ENCODE measurements at places on chromosomes 7 and 10.

DNA sequence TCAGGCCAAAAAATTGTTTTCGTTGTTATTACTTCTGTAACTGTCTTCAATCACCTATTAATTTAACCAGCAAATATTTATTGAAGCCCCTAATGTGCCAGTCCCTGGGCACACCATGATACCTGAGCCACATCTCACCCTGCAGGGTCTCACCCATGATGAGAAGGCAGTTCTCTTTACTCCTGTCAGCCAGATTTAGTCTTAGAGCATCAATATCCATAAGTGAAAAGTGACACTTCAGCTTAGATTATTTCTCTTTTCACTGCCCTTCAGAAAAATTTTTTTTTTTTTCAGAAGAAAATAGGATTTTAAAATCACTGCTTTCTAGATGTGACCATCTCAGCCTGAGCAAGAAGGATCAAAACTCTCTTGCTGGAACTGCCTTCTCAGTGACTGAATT is 258.6 kb upstream of the NFE2L3 start:
- DNase-seq, result no peak

DNA sequence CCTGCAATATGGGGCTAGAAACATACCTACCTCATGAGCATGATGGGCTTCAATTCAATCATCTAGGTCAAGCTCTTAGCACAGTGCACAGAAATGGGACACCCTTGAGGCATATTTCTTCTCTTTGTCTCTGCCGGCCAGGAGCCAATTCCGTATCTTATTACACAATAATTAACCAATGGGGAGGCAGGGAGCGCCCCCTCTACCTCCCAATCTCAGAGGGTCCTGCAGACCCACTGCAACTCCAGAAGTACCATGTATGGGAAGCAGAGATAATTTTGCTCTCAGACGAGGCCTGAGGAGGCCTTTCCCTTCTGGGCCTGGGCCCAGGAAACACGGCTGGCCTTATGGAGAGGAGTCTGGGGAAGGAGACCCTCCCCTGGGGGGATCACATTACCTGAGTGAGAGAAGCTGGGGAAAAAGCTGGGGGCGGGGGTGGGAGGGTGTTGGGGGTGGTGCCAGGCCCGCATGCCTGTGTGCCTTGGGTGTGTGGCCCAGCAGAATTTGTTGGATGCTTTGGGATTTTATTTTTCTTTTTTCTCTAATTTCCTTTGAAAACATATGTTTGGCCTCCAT is 155.5 kb downstream of the UBE2H start:
- no peak for DNase-seq

DNA sequence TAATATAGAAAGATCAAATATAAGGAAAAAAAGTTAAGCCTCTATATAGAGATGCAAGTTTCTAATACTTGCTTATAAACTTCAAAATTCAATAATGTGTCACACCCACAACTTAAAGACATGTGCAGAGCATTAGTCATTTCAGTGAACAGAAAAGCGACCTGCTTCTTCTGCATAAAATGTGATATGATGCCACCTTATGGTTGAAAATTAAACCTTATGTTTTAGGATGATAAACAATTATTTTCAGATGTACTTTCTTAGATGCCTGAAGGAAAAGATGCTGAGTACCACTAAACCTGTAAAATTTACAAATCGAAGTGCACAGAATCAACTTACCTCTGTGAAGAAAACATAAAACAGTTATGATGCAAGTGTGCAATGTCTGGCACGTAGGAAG is 96.0 kb downstream of the MTERF1 start:
- peak; percentile 18 for DNase-seq

- DNase-seq, result no peak
Observed at GRCh38 chr7:121874298-121874697, 1.3 kb downstream of the PTPRZ1 start.

DNA sequence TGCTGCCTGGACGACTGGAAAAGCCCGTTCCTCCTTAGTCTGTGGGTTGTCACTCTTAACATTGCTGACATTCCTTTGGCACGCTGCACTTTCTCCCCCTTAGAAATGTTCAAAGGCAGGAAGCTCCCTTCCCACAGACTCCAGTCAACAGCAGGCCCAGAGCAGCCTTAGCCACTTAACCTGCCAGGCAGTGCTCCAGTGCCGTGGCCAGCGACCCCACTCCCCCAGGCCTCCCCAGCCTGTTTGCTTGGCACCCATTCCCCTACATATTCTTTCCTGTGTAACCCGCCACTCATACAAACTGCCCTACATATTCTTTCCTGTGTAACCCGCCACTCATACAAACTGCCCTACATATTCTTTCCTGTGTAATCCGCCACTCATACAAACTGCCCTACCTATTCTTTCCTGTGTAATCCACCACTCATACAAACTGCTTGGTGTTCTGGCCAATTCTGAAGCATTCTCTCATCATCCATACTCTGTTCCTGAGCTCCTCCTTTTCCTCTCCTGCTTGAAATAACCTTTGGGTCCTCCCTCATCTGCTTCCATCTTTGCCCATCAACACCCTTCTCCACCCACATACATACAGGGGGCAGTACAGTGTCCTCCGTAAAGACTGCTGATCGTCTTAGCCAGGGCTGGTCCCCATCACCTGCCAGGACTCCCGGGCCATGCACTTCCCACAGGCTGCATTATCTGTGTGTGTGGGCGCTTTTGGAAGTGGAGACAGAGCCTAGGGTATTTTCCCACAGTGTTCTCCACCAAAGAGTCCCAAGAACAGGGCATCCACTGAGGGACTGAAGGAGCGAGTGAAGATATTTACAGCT is 57.3 kb downstream of the ADARB2 start:
- DNase-seq, result no peak

DNA sequence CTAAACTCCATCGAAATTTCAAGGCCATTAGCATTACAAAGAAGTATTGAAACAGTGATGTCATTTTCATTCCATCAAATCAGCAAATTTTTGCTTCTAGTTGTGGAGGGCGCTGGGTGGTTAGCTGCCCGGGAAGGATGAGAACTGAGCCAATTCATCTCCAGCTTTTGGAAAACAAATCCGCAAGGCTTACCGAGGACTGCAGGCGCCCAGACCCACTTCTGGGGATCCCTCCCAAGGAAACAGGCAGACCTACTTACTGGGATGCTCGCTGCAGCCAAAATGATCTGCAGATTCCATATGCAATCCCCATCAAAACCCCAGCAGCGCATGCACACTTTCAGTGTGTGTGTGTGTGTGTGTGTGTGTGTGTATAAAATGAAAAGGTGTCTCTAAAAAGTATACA is 19.2 kb downstream of the TNRC18 start:
- no peak for DNase-seq

GRCh38 chr7:151756076-151756731 is 120.7 kb downstream of the PRKAG2 start:
- no peak for DNase-seq

DNA sequence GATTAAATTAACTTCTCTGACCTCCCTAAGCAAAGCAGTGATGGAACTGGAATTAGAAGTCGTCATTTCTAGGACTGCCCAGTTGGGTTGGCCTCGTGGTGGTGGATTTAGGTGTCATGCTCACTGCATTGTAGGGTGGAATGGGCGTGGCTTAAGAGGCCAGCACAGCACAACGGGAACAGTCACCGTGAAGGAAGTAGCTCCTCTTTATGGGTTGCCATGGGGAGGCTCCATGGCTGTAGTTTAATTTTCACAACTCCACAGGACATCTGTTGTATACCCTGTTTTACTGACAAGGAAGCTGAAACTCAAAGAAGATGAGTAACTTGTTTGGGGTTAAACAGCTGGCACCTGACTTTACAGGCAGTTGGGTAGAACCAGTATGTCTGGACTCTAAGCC is 208.3 kb downstream of the CELF2 start:
- no peak for DNase-seq

DNA sequence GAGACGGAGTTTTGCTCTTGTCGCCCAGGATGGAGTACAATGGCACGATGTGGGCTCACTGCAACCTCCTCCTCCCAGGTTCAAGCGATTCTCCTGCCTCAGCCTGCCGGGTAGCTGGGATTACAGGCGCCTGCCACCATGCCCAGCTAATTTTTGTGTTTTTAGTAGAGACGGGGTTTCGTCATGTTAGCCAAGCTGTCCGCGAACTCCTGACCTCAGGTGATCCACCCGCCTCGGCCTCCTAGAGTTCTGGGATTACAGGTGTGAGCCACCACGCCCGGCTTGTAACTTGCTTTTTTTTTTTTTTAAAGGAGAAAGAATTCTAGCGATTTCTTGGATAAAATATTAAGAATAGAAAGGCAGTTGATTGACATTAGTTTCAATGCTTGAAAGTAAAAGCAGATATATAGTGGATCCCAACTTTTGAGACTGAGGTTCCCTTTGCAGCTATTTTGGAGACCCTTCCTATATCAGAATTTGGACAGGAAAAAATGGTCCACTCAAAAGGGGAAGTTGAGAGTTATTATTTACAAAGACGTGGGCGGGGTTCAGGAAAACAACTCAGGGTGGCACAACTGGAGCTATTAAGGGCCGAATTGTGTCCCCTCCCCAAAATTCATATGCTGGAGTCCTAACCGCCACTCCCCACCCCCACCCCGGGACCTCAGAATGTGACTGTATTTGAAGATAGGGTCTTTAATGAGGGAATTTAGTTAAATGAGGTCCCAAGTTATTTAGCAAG is 1.3 kb upstream of the ERCC6 start:
- no peak for DNase-seq

DNA sequence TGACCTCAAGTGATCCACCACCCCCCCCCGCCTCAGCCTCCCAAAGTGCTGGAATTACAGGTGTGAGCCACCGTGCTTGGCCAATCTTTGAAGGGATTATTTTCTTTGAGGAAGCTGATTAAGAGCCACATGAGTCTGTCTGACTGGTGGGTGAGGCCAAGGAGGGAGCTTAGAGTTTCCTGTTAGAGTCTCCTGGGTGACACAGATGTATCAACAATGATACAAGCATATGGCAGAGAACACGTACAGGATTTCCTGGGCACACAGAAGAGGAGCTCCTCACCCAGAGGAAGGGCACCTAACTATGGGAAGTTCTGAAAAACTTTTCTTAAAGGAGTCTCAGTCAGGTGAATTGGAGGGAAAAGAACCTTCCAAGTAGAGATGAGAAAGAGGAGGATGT is 69.4 kb downstream of the GOLGA7B start:
- DNase-seq, result no peak

DNA sequence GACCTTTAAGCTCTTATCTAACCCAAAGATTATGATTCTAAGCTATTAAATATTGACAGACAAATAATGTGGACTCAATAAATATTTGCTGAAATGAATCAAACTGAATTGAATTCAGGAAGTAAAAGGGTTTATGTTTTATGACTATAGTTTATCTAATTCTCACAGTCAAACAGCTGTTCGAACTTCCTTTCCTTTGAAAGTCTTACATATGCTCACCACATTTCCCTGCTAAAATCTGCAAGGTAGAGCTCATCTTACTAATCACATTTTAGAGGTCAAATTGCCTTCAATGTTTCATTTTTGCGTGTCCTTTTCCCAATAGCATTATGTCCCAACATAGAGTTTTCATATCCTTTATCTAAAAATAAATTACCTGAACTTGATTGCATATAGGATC is 154.9 kb upstream of the PPP1R3A start:
- no peak for DNase-seq

All from NCI-H1417 treated with DMSO at 0.1 percent for 48 hours (cell line).